Stimulated activated CD8-positive, alpha-beta memory T cell treated with anti-CD3 and anti-CD28 coated beads, Interleukin-12 subunit alpha, Interleukin-12 subunit beta, amount 100 ng/mL, for 4 hours (primary cell): ENCODE measurements at places on chromosomes 11 and 22.
A peak's percentile ranks its signal among the peaks of the same experiment; 100 is the strongest.

DNA sequence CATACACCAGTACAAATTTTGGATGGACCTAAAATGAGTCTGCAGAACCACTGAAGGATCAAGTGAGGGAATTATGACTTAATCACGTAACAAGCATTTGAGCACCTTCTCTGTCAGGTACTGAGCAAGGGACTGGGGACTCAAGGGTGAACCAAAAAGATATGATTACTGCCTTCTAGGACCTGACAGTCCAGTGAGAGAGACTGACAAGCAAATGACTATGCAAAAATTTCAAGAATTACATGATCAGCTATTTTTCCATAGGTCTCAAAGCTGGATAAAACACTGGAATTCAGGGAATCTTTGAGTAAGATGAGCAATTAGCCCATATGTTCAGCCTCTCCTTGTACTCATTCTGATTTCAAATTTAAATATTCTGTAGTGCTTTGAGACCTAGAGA is 5.2 kb upstream of the STT3A start:
- no peak for DNase-seq

DNA sequence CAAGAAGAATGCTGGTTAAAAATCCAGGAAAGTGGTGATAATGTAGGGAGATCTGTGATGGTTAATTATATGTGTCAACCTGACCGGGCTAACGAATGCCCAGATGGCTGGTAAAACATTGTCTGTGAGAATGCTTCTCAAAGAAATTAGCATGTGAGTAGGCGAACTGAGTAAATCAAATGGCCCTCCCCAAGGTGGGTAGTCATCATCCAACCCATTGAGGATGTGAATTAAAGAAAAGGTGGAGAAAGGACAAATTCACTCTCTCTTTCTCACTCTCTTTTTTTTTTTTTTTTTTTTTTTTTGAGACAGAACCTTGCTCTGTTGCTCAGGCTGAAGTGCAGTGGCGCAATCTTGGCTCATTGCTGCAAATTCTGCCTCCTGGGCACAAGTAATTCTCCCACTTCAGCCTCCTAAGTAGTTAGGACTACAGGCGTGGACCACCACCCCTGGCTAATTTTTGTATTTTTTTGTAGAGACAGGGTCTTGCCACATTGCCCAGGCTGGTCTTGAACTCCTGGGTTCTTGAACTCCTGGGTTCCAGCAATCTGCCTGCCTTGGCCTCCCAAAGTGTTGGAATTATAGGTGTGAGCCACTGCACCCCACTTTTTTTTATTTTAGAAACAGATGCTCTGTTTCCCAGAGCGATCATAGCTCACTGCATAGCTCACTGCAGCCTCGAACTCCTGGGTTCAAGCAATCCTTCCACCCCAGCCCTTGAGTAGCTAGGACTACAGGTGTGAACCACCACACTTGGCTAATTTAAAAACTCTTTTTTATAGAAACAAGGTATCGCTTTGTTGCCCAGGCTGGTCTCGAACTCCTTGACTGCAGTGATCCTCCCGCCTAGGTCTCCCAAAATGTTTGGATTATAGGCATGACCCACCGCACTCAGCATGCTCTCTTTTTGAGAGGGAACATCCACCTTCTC is 22.0 kb upstream of the P2RY6 start:
- DNase-seq, result no peak

- peak; percentile 27 for DNase-seq
Observed at GRCh38 chr11:3006505-3007260, 14.6 kb upstream of the NAP1L4 start.

DNA sequence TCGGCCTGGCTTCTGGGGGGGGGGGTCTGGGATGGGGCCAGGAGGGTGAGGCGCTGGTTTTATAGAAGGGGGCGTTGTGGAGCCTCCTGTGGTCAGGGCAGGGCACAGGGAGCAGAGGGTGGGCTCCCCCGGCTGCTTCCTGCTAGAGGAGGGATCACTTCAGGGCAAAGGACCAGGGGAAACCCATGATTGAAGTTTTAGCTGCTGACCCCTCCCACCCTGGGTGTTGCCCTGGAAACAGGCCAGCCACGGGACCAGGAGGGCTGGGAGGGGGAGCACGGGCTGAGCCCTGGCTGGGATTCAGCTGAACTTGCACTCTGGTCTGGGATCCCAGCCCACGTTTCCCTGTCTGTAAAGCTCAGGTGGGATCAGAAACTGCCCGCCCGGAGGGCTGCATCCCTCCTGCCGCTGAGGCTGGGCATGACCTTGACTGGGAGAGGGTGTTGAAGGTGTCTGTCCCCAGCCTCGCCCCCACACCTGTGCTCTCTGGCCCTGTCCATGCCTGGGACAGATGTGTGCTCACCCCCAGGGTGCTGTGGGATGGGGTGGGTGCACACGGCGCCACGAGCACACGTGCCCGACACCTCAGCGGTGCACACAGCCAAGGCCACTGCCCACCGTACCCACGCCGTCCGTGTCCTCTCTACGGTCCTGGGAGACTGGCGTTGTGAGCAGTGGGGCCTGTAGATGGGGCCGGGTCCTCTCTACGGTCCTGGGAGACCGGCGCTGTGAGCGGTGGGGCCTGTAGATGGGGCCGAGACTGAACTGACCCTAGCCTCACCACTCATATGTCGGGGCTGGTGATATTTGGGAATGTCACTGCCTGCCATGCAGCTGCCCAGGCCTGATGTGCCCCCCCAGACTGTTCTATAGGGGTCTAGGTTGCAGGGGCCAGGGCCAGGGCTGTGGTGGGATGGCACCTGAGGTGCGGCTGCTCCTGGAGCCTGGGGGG is 2.3 kb downstream of the TSPAN4 start:
- no peak for DNase-seq

GRCh38 chr11:22339611-22340010 is 1.4 kb downstream of the SLC17A6 start:
- DNase-seq, result no peak

GRCh38 chr11:18849406-18849805 is 57.8 kb upstream of the PTPN5 start:
- no peak for DNase-seq

GRCh38 chr11:80733790-80734189 is 1293.0 kb upstream of the TENM4 start:
- DNase-seq, result no peak

DNA sequence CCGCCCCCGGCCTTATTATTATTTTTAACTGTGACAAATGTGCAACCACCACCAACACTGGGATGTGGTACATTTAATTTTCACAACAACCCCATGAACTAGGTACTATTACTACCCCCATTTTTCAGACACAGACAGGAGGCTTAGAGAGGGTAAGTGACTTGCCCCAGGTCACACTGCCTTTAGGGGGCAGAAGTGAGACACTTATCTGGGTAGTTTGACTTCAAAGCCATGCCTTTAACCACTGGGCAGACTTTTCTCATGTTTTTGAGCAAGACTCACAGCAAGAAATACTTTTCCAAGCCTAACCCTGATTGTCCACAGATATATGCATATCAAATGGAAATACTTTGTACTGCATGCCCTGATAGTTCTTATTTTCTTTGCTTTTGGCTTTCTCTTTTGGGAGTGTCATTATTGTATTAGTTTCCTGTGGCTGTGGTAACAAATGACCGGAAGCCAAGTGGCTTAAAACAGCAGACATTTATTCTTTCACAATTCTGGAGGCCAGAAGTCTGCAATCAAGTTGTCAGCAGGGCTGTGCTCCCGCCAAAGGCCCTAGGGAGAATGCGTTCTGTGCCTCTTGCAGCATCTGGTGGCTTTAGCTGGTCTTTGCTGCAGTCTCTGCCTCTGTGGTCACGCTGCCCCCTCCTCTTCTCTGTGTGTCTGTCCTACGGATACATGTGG is 110.8 kb downstream of the GRIK4 start:
- DNase-seq, result no peak

GRCh38 chr11:118656563-118657165 is 22.8 kb downstream of the TREH start:
- no peak for DNase-seq

DNA sequence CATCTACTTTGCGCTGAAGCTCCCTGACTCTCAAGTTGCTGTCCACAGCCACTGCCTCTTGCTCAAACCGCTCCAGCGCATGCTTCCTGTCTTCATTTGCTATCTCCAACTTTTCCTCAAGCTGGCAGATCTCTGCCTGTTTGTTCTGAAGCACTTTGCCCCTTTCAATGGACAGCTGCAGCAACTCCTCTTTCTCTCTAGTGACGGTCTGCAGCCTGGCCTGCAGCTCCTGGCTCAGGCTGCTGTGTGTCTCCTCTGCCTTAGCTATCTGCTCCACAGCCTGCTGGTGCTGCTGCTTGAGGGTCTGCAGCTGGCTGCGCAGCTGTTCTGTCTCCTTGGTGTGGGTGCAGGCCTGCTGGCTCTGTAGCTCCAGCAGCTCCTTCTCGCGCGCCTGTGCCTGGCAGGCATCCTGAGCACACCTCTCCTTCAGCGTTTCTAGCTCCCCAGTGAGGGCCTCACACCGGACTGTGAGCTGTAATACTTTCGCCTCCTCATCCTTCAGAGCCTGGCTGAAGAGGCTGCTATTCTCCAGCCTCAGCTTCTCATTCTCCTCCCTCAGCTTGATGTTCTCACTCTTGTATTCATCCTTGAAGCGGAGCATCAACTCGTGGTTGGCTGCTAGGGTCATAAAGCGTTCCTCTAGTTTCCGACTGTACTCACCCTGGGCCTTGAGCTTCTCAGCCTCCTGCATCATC is 723 bp downstream of the CCDC89 start:
- DNase-seq, result no peak

GRCh38 chr11:61602775-61603569 is 22.1 kb upstream of the SYT7 start:
- no peak for DNase-seq
